Stimulated activated CD4-positive, alpha-beta T cell treated with anti-CD3 and anti-CD28 coated beads, Interleukin-1b, Interleukin-23, amount 100 ng/mL, for 4 hours (primary cell): ENCODE measurements at places on chromosomes 7 and 10.

DNA sequence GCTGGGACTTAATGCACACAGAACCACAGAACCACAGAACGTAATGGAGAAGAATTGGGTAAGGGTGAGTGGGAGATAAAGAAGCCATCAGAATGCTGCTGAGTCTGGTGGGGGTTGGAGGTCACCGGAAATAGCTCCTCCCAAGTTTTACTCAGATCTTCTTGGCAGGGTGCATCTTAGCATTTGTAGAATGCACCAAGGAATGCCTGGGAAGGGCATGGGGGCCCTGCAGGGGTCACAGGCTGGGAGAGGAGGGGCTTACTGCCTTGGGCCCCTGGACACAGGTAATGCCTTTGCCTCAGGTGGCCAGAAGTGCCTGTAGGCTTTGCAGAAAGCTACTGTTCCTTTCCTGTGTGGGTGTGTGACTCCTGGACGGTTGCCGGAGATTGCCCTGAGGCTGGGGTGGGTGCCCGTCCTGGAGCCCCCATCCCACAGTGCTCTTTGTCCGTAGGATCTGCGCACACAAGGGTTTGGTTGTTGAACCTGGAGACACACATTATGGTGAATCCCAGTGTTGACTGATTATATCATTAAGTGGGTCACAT is 55.1 kb downstream of the MGMT start:
- no peak for DNase-seq

DNA sequence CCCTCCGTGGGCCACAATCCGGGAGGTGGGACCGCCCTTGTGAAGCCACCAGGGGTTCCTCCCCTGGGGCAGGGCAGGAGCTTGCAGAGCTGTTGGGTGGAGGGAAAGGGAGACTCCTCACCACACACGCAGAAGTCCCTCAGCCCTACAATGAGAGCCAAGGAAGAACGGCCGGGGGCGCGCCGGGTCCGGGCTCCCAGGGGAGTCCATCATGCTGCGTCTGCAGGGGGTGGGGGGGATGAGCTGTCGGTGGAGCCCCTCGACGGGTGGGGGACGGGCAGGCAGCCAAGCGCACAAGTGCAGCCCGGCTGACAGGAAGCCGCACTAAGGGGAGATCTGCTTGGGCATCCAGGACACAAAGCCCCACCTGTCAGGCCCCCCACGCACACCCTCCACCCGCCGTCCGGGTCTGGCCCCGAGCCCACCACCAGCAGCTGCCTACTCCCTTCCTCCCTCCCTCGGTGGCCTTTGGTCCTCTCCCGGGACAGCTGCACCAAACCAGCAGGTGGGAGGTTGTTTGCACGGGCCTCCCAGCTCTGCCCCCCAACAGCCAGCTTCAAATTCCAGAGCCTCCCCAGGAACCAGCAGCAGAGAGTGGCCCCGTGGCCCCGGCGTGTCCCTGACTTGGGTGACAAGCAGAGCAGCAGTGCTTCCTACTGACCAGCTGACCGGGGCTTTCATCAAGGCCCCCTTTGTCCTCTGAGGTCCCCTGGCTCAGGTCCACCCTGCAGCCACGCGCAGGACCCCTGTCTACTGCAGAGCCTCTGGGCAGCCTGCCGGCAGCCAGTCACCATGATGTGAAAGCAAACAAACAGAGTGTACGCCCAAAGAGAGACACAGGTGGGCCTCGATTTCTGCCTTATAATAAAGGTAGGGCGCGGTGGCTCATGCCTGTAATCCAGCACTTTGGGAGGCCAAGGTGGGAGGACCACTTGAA is 50.3 kb downstream of the HIP1 start:
- DNase-seq: no peak

GRCh38 chr10:14074062-14074884 is 256.5 kb downstream of the FRMD4A start:
- DNase-seq: no peak

GRCh38 chr7:65980478-65981250 is 1.3 kb downstream of the GUSB start:
- no peak for DNase-seq

GRCh38 chr10:2251631-2252030 is 514.3 kb upstream of the ADARB2 start:
- DNase-seq: no peak

- no peak for DNase-seq
Measured at GRCh38 chr7:50261593-50261992, 42.9 kb upstream of the IKZF1 start.

GRCh38 chr7:35257251-35258124 is 3.6 kb upstream of the TBX20 start:
- no peak for DNase-seq
